ENCODE measurements at places on chromosomes 7 and 10.

GRCh38 chr10:1022413-1022812 lies 3.2 kb downstream of the IDI2 start:
- DNase-seq = no peak

DNA sequence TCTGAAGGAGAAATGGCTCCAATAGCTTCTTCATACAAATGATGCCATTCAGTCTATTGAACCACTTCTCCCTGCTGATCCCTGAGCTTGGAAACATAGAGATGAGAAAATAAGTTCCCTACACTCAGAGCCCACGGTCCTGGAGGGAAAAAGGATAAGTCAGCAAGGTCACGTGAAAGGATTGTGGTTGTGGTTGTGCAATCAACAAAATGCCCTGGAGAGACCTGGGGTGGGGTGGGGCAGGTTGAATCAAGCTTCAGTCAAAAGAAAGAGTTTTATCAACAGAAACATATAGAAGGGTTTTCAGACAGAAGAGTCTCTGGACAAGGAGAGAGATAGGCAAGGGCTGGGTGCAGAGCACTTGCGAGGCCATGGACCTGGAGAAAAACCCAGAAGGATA lies 30.1 kb downstream of the C10orf90 start:
- DNase-seq = no peak

- DNase-seq = no peak
Observed at GRCh38 chr7:75699993-75700392, 38.7 kb downstream of the HIP1 start.

DNA sequence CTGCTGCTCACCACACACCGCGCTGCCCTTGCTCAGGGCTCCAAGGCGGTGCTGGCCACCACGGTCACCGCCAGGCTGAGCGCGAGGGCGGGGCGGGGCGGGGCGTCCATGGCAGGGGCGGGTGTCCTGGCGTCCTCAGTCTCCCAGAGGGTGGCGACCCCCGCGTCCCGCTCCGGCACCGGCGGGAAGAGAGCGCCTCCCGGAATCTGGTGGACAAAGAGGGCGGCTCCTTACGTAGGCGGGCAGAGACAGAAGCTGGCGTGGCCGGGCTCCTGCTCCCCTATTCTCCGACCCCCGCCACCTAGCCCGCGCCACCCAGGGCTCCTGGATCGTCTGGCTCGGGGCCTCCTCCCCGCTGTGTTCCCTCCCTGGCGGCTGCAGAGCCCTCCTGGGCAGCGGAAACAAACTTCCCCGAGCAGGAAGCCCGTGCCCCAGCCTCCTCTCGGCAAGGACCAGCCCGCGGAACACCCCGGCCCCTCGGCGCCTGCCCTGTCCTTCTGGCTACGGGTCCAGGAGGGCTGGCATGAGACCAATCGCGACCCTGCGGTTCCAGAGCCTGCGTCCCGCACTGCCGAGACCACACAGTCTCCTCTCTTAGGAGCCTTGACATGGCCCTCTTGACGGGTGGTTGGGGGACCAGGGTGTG lies 133.8 kb upstream of the ZNF92 start:
- DNase-seq = peak; percentile 18

GRCh38 chr10:77915319-77916105 lies 11.0 kb downstream of the DLG5 start:
- no peak for DNase-seq

DNA sequence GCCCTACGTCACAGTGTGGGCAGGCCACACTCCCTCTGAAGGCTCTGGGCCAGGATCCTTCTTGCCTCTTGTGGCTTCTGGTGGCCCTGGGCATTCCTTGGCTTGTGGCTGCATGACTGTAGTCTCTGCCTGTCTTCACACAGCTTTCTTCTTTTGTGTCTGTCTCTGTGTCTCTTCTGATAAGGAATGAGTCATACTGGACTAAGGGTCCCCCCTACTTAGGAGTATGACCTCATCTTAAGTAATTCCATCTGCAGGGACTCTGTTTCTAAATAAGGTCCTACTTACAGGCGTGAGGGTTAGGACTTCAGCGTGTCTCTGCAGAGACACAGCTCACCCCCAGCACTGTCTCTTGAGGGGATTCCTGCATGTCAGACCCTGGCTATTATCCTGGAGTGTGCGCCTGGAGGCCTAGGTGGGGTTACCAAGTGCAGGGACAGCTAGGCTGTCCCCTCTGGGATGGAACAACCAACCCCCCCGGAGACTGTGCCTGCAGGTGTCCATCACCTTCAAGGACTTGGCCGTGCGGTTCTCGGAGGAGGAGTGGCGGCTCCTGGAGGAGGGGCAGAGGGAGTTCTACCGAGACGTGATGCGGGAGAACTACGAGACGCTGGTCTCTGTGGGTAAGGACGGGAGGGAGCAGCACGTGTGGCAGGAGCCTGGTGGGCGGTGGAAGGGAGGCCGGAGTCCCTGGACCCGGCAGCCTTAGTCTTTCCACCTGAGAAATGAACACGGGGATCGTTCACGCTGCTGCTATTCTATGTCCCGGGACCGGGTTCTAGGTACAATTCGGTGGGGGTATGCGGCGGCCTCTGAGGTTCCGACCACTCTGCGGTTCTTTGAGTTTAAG lies 54.1 kb downstream of the ZNF467 start:
- no peak for DNase-seq

DNA sequence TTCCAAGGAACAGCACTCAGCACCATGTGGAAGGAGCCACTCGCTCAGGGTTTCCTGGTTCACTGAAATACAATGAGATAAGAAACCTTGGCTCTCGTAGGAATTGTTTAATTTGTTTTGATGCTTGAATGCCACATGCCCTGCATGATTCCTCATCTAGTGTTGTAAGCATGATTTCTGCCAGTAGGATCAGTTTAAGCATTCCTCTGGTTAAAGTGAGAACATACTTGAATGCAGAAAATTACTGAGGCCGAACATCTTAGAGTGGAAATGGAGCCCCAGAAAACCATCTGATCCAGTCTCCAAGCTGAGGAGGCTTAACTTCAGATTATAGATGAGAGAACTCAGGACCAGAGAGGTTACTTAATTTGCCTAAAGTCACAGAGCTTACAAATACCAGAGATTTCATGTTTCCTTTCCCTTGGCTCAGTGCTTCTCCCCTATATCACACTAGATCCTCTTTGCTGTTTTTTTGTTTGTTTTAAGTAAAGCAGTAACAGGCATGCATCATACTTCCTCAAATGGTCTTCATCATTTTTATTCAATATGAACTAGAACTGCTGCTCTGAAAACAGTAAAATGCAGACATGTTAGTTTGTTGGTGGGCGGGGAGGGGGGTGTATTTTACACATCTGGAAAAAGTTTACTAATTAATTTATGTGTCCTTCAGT lies 125.1 kb downstream of the ADAM12 start:
- no peak for DNase-seq

DNA sequence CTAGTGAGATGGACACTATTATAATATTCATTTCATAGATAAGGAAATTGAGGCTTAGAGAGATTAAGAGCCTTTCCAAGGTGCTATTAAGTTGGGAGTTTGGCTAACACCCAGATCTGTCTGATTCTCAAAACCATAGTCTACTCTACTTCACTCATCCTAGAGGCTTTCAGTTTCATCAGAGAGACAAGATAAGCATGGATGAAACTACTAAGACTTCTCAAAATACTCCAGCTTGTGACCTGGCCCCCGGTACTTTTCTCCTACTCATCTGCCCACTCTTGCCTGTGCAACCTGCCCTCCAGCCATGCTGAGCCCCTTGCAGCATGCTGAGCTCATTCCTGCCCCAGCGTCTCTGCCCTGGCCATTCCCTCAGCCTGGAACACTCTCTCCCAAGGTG lies 12.2 kb upstream of the SLC35B4 start:
- no peak for DNase-seq

DNA sequence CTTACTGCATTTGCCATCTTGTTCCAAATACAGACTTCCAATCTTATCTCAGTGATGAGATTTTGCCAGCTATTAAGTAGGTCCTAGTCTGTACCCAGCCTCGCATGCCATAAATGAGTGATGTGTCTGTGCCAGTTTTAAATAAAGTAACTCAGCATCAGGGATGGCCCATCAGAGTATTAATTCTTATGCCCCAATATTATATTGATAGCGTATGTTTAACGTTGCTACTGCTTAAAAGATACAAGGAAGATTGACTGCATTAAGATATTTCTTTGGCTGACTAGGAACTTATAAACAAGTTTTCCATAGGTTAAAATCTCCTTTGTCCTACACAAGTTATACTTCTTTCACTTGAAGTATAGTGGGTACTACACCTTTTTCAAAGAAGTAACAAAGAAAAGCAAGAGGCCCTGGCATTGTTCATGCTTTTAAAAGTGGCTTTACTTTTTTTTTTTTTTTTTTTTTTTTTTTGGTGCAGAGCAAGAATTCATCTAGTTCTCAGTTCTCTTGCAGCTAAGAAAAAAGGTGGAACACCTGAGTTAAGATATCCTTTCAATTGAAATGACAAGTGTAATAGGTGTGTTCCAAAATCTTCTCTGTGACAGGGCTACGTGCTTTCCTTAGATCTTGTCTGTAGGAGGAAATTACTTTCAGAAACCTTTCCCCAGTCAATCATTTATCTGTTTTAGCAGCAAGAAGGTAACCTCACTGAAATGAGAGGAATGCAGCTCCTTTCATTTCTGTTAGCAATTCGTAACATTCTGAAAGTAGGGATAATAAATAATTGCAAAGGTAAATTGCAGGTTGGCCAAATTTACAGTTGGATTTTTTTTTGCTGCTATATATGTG lies 245.0 kb downstream of the CELF2 start:
- no peak for DNase-seq

DNA sequence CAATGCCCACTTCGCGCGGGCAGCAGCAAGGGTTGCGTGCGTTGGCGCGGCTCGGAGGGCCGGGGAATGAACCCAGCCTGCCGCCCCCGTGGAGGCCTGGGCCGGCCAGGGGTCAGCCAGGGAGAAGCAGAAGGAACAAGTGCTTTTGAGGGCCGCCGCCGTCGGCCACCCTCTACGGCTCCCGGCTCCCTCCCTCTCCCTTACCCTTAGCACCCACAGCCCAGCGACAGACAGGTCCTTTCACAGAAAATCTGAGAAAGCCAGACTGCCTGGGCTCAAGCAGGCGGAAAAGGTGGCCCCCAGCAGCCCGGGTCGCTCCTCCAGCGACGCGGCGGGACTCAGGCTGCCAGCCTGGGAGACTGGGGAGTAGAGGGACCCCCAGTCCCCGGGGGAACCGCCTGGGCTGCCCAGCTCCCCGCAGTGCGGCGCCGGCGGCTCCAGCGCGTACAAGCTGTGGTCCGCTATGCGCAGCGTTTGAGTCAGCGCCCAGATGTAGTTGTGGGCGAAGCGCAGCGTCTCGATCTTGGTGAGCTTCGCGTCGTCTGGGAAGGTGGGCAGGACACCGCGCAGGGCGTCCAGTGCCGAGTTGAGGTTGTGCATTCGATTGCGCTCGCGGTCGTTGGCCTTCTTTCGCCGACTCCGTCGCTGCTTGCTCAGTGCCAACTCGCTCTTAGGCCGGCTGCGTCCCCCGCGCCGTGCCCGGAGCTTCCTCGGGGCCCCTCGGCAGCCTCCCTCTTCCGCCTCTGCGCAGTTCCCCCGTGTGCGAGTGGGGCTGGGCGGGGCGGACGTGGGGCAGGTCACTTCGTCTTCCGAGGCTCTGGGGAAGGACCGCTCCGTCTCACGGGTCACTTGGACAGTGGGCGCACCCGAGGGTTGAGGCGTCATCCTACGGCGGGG lies 815 bp downstream of the NEUROG3 start:
- DNase-seq = peak; percentile 62

DNA sequence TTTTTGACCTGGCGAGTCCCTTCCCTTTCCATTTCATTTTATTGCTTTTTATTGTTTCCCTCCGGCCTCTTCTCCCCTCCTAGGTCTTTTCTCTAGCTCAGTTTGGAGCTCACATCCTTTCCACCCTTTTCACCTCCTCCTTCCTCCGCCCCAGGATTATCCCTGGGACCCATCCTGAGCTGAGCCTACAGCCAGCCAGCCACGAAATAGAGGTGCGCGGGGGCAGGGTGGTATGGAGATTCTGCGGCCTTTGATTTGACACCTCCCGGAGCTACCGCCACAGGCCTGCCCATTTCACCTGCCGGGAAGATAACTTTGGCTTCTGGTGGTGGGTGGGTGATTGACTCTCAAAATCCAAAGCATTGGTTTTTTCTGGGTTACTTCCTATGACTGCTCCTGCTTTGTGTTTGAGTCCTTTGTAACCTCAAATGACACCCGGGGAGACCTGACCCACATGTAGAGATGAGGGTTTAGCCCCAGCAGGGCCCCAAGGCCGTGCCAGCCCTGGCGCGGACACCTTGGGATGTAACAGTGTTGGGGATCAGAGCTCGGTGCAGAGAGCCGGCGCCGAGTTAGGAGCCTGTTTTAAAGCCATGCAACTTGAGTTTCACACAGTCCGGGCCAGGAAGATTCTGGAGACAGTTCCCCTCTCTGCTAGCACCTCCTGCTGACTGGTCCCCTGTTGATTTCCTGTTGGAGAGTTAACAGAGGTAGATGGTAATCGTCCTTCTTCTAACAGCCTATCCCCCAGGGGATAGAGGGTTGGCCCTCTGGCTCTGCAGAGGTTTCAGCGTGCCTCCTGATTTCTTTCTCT lies 1.5 kb downstream of the DUSP5 start:
- DNase-seq = peak; percentile 51

- no peak for DNase-seq
Observed at GRCh38 chr7:30927040-30927439, 15.4 kb downstream of the AQP1 start.

DNA sequence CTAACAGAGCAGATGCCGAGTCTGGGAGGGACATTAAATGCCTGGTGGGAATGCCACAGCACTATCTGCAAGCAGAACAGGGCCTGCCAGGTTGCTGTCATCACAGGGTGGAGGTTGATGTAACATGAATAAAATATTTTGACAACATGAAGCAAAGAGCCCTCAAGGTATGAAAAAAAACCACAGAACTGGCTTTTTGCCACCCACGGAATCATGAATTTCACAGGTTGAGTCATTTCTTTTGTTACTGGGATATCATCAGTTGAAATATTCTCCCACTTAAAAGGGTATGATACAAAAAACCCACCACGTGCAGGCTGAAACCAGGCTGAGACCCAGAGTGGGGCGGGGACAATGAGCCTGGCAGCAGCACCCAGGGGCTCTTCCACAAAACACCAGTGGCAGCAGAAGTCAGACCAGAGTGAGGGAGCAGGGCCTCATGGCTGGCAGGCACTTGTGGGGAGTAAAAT lies 220.1 kb downstream of the TNS3 start:
- peak; percentile 67 for DNase-seq

DNA sequence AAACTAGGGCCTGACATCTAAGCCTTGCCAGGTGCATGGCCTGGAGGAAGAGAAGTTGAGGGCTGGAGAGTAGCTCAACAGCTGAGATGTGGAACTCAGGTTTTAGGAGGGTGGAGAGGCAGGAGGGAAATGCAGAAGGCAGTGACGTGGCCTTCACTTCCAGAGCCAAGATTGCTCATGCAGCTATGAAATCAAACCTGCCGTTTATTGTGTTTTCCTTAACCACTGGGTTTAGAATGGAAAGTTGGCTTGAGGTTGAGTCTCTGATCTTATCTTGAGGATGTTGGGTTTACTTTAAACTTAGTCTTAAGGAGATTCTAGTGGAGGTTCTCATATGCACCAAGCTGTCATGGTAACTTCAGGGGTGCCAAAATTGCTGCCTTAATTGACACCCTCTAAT lies 178.6 kb downstream of the SORCS3 start:
- DNase-seq = no peak

DNA sequence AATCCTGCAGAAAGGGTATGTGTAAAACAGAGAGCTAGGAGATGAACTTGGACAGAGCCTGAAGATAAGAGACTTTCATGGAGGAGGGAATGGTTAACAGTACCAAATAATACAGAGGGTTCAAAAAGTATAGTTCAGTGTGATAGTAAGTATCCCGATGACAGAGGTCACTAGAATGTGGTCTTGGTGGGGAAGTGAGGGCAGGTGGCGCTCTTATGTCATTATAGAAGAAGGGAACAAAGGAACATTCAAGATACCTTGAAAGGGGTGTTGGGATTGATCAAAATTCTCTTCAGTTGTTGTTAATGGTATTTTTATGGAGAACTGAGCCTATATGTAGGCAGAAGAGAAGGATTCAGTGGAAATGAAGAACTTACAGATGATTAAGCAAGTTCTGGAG lies 312.5 kb downstream of the SUGCT start:
- no peak for DNase-seq

Measured in stimulated activated CD4-positive, alpha-beta T cell treated with anti-CD3 and anti-CD28 coated beads, Interleukin-15, amount 100 ng/mL, for 24 hours (primary cell).